Renal cortex interstitium (tissue), 15 donors: ENCODE measurements at places on chromosomes 1 and 21. TPM values are rescaled to one million over a fixed set of nuclear protein-coding genes. Genes with fewer than 3 reads are reported as not detected.

SH2D2A gene
- 1.5 TPM for polyA plus RNA-seq

MEGF6 gene
- 14.6 TPM for polyA plus RNA-seq

SETSIP gene
- 1.1 TPM for polyA plus RNA-seq

BSND gene
- 3.6 TPM for polyA plus RNA-seq

PLA2G2F gene
- polyA plus RNA-seq = 0.12 TPM

CEP170 gene
- 57.4 TPM for polyA plus RNA-seq

PLEKHA6 gene
- 41.1 TPM for polyA plus RNA-seq

HPCAL4 gene
- polyA plus RNA-seq = 0.59 TPM

ADAM15 gene
- 31.5 TPM for polyA plus RNA-seq

RNF186 gene
- 0.32 TPM for polyA plus RNA-seq

- no peak for DNase-seq
Measured at GRCh38 chr1:13642306-13643004, 57.5 kb upstream of the PRDM2 start.

DNA sequence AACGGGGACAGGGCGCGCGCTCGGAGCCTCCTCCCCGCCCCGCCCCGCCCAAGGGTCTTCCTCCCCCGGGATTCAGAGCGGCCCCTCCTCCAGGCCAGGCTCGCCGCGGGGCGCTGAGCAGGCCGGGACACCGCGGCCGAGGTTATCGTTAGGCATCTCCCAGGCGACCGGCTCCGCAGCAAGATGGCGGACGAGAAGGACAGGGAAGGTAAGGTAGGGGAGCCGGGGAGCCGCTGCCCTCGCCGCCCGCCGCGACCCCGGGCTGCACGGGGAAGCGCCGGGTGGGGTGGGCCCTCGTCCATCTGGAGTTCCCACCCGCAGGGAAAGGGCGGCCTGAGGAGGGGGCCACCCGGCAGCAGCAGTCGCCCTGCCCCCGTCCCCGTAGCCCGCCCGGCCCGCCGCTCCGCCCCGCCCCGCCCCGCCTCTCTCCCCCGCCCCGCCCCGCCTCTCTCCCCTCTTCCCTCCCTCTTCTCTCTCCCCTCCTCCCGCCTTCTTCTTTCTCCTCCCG lies 105.9 kb upstream of the HNRNPU start:
- peak; percentile 71 for DNase-seq

- no peak for DNase-seq
Measured at GRCh38 chr1:156663178-156663577, 14.0 kb downstream of the NES start.

- DNase-seq = no peak
Measured at GRCh38 chr1:58000116-58000515, 546.4 kb downstream of the OMA1 start.

- no peak for DNase-seq
Measured at GRCh38 chr1:222098404-222098803, 356.5 kb upstream of the DUSP10 start.

GRCh38 chr21:44477131-44477530 lies 21.8 kb downstream of the LRRC3 start:
- DNase-seq = no peak

GRCh38 chr1:30953685-30954084 lies 45.1 kb upstream of the SDC3 start:
- no peak for DNase-seq

DNA sequence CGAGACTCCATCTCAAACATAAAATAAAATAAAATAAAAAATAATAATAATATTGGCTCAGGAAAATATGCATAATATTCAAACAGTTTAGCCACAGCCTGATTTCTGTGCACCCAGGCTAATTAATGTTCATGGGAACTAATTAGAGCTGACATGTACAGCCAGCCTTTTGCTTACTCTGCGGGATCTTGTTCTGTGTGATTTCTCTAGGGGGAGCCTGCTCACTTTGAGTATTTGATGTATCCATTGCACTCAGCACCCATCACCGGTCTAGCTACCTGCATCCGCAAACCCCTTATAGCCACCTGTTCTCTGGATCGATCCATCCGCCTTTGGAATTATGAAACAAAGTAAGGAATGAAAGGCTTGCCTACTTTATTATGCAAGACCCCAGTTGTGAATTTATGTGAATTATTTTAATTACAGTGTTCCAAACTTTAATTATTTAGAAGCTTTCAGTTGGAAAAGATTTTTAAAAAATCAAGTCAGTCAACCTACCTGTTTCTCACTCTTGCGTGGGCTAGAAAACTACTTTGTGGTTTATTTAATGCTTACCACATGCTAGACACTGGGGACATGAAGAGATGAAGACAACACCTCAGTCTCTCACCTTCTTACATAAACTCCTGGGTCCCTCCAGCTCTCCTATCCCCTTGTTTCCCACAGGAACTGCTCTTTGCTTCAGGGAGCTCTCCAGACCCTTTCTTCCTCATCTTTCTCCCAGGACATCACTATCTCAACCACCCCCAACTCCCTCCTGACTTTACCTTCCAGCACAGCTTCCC lies 25.4 kb downstream of the CFAP57 start:
- no peak for DNase-seq

DNA sequence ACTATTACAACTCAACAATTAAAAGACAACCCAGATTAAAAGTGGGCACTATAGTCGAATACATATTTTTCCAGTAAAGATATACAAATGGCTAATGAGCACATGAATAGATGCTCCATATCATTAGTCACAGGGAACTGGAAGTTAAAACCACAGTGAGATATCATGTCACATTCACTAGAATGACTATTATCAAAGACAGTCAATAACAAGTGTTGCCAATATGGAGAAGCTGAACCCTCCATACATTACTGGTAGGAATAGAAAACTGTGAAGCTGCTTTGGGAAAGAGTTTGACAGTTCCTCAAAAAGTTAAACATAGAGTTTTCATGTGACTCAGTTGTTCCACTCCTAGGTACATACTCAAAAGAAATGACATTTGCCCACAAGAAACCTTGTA lies 30.6 kb upstream of the MRPS6 start:
- DNase-seq = no peak

DNA sequence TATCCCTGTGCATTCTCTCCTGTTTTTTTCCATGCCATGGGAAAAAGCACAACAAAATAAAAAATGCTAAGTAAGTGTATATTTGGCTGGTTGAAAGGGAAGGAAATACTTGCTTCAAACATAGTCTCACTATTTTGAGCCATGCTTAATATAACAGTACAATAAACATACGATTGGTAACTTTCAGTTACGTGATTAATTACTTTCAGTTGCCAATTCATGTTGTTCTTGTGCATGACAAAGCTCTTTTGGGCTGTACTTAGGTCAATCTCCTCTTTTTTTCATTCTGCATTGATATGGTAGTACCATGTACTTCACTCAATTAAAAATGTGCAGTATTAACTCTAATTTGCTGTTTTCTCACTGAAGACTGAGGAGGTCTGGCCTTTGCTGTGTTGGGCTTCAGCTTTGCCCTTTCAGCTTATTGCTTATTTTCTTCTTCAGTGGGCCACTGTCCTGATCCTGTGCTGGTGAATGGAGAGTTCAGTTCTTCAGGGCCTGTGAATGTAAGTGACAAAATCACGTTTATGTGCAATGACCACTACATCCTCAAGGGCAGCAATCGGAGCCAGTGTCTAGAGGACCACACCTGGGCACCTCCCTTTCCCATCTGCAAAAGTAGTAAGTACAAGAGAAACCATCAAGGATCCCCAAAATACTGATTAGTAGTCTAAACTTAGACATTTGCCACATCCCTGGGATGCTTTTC lies 2.7 kb downstream of the C4BPB start:
- no peak for DNase-seq

GRCh38 chr1:203273869-203274602 lies 31.3 kb upstream of the BTG2 start:
- no peak for DNase-seq

DNA sequence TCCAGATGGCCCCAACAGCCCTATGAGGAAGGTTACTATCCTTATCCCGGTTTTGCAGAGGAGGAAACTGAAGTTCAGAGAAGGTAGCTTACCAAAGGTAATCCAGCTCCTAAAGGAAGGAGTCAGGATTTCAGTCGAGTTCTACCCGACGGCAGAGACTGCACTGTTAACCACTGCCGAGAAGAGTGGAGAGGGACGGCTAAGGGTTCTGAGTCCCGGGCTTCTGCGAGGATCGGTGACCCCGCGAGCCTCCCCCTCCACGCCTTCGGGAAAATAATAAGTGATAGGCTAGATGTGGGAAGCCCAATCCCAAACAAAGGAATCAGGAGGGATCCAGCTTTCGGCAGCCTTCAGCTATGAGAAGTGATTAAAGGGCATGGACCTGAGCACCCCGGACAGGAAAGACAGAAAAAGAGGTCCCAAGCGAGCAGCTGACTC lies 587 bp downstream of the TMEM53 start:
- no peak for DNase-seq
